ENCODE measurements at places on chromosomes 4 and X. TPM values are rescaled to one million over a fixed set of nuclear protein-coding genes. Genes with fewer than 3 reads are reported as not detected.

SLC6A8 gene
- 7.9 TPM for total RNA-seq

AR gene
- 20.2 TPM for total RNA-seq

RNF175 gene
- 0.36 TPM for total RNA-seq

MAGIX gene
- 1.2 TPM for total RNA-seq

DNA sequence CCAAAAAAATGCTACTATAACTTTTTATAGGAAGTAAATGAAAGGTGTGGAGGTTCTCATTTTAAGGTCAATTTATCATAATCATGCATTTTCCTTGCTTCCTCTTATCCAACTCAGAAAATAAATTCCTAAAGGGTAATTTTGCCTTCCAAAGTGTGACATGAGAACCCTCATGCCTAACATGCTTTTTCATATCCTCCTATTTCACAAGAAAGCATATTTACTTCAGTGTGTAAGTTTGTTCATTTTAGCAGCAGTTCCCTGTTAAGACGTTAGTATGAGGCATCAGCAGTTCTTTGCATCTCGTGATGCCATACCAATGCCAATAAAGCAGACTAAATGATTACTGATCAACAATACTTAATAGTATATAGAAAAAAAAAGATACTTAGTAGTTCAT is 18.4 kb downstream of the WDFY3 start:
- no peak for DNase-seq
- H3K36me3 ChIP-seq, result peaks cover under 1% of the 10 kb centered on the region
- H3K4me1 ChIP-seq, result peaks cover 19% of the 10 kb centered on the region
- H3K4me3 ChIP-seq, result no peak overlapping the region
- no peak overlapping the region for H3K27ac ChIP-seq

- no peak overlapping the region for H3K27ac ChIP-seq
- no peaks in the 10 kb centered on the region for H3K4me1 ChIP-seq
- DNase-seq, result no peak
- H3K36me3 ChIP-seq, result no peaks in the 10 kb centered on the region
- H3K27me3 ChIP-seq, result no peaks in the 10 kb centered on the region
Observed at GRCh38 chr4:137707102-137707620, 174.9 kb upstream of the PCDH18 start.

DNA sequence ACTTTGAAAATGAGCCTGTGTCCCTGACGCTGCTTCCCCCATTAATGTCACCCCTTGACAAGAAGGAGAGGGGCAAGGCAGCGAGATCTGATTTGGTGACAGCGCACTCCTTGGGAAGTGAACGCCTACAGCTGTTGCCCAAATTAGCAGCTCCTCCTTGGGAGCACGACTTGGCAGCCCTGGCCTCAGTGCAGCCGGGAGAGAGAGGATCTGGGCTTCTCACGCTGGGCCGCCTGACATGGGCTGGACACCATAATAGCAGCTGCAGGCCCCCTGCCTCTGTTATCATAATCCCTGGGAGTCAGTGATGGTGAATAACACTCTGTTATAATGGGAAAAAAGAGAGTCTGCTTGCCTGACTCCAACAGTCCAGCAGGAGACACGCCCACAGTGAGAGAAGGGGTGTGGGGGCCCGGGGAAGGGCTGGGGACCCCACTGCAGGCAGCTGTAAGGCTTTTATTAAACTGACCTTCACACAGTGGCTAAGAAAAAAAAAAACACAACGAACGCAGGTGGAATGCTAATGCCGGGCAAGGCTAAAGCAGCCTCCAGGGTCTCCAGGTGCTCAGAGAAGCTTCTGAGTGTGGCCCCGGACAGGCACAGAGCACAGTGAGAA is 73.3 kb downstream of the PSAPL1 start:
- no peak for DNase-seq
- H3K27me3 ChIP-seq, result peaks cover 2% of the 10 kb centered on the region
- H3K4me3 ChIP-seq, result no peak overlapping the region
- H3K4me1 ChIP-seq, result peaks cover 3% of the 10 kb centered on the region
- no peaks in the 10 kb centered on the region for H3K36me3 ChIP-seq
- H3K27ac ChIP-seq, result no peak overlapping the region

All from endothelial cell (in vitro differentiated cells).